Stimulated activated CD8-positive, alpha-beta memory T cell treated with anti-CD3 and anti-CD28 coated beads, Interleukin-2, amount 100 ng/mL, for 48 hours (primary cell): ENCODE measurements at places on chromosomes 16 and 17.

- DNase-seq = no peak
Observed at GRCh38 chr16:57510016-57510871, 24.0 kb upstream of the DOK4 start.

GRCh38 chr17:48624544-48625494, 1.3 kb downstream of the HOXB9 start:
- DNase-seq = no peak

- DNase-seq = no peak
Observed at GRCh38 chr16:55572439-55572838, 6.0 kb downstream of the CAPNS2 start.

- no peak for DNase-seq
Observed at GRCh38 chr16:50653633-50654519, 27.2 kb downstream of the SNX20 start.

GRCh38 chr17:80096561-80097021, 4.8 kb upstream of the GAA start:
- DNase-seq = no peak

DNA sequence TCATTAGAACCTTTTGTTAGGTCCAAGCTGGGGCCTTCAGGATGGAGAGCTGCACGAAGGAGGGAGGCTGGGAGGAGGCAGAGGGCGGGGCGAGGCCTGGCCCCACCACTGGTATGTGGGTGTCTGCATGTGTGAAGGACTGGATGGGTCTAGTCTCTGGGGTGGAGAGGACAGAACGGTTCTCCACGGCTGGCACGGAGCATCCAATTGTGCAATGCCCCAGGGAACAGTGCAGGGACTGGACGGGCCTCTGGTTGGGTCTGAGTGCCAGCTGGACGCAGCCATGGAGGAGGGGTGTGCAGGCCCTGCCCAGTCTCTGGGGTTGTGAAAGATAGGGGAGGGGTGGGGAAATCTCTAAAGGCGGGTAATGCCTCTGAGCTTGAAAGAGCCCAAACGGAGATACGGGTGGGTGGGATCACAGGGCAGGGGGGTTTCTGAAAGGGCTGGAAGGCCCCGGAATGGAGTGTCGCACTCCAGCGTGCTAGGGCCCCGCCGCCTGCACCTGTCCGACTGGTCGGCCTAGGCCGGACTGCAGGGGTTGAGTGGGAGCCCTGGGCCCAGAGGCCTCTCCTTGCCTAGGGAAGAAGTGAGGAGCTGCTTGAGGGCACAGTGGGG, 1.6 kb downstream of the PPL start:
- DNase-seq = no peak

DNA sequence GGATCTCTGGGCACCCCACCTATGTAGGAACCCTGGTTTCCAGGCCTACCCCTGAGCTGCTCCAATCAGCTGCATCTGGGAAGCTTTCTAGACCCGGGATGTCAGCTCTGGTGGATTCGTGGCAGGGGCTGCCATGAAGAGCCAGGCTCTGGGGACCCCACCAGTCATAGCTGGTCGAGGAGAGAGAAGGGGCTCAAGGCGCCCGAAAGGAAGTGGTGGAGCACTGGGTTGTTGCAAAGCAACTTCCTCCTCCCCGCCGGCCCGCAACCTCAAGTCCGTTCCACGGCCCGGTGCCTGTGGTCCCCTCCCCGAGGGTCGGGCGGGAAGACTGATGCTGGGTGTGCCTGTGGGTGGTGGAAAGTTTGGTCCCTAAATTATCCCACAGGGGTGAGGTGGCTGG, 10.2 kb downstream of the TBKBP1 start:
- DNase-seq = no peak

GRCh38 chr17:965311-965989, 14.1 kb downstream of the NXN start:
- no peak for DNase-seq

DNA sequence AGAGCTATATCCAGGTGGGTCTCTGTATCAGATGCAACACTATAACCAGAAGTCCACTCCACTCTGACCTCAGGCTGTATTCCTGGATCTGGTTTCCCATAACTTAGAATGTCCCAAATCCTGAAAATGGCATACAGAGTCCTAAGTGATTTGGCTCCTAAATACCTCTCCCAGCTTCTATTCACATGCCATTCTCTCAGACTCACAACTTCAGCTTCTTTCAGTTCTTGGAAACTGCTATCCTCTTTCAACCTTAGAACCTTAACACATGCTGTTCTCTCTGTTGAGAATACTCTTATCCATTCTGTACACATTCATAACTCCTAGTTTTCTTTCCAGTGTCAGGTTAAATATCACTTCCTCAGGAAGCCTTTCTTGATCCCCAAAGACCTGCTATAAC, 132.0 kb downstream of the BRIP1 start:
- DNase-seq = no peak
